ENCODE measurements at places on chromosomes 7 and 10.

- no peak for DNase-seq
Measured at GRCh38 chr7:92260248-92260781, 14.5 kb downstream of the ANKIB1 start.

GRCh38 chr10:131573256-131573655 is 261.7 kb upstream of the TCERG1L start:
- no peak for DNase-seq

DNA sequence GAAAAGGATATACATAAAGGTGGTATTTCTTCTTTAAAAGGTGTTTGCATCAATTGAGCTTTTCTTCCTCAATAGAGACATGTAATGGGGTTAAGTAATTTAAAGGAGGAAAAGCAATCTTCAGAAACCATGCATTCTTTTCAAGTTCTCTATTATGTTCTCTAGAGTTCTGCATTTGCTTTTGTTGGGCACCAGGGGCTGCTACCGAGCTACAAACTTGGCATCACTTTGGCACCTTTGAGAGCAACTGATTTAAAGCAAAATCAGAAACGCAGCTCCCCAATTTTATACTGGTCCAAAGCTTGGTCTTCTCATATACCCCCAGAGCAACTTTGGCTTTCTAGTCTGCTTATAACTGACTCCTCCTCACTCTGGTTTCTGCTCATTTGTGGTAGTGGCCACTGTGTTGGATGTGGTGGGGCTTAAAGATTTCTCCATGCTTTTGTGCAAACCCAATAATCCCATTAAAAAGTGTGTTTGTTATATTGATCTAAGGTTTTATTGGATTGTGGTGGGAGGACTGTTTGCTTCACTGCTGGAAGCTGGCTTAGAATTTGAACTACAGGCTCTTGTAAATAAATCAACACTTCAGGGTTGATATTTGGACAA is 712.1 kb downstream of the PHTF2 start:
- no peak for DNase-seq

- DNase-seq: no peak
Measured at GRCh38 chr7:6478186-6478585, 30.4 kb upstream of the DAGLB start.

GRCh38 chr7:3495530-3495929 is 194.5 kb downstream of the SDK1 start:
- no peak for DNase-seq

- no peak for DNase-seq
Measured at GRCh38 chr10:114711176-114711868, 53.2 kb upstream of the ABLIM1 start.

GRCh38 chr10:32148864-32149251 is 92.6 kb upstream of the KIF5B start:
- DNase-seq: no peak

GRCh38 chr10:51100221-51100620 is 25.9 kb downstream of the PRKG1 start:
- DNase-seq: no peak

DNA sequence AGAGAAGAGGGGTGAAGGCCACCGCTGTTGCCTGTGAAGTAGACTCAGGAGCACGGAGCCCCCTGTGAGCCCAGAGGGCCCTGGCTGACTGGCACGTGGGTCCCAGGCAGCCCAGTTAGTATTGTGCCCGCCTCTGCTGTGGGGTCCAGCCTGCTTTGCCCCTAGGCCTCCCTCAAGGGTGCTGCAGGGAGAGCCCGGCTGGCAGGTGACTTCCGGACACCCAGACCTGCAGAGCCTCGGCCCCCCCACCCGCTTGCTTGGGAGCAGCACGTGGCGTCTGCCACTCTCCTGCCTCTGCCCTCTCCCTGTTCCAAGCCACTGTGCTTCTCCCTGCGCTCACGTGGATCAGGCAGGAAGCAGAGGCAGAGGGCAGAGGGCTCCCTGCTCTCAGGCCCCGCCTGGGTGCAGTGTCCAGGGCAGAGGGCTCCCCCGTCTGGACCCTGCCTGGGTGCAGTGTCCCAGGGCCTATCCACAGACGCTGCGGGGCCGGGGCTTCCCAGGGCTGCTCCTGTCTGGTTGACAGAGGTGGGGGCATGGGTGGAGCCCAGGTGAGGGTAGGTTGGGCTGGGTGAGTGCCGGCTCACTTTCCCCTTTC is 88.4 kb downstream of the DNAJB6 start:
- DNase-seq: no peak

DNA sequence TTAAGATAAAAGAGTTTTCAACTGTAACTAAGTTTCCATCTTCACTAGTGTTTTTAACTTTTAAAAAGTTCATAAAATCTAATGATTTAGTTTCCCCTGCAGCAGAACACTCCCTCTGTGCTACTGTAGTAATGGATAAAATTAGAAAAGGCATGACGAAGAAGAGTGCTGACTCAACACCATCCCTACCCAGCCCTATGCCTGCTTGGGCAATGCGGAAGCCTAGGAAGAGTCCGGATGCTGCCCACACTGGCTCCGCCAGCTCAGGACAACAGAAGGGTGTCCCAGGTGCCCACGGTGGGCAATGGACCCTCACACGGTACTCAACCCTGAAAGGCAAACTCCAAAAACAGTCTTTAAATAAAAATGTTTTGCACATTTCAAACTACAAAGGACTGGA is 118.2 kb downstream of the LARP4B start:
- no peak for DNase-seq

DNA sequence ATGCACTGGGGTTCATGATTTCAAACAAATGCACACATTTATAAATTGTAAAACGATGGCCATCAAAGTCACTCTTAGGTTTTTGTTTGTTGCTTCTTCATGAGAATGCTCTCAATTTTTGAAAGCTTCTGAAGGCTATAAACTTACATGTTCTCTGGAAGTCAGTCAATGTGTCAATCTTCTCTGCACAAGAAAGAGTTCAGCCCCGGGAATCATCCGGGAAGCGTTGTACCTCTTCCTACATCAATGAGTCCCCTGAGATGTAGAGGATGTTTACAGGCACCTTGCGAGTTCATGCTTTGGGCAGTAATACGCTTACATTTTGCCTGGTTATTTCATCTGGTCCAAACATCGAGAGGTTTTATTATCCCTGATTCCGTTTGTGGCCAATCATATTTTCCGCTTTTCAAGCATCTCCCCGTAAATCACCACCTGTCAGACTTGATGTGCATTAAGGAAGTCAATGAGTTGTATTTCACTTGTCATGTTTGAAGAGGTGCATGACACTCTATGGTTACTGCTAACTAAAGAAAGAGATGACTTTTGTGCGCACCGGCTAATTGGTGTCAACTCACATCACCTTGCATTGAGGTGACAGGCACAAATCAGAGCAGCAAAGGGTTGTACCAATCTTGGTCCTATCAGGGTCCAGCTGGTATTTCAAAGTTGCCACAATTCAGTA is 750.7 kb downstream of the SORCS3 start:
- no peak for DNase-seq

DNA sequence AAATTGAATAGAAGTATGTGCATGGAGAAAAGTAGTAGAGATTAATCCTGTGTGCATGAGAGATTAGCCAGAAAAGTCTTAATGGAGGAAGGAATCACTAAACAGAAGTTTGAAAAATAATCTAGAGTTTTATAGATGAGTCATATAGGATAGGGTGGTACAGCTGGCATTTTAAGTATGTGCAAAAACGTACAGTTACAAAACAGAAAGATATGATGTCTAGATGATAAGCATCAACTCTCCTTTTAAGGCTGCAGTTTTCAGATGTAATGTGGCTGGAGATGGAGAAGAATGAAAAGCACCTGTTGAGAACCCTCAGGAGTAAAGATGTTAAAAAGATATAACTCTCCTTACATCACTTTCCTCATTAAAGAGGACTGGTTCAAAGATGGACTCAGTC is 271.3 kb downstream of the STK31 start:
- DNase-seq: no peak

DNA sequence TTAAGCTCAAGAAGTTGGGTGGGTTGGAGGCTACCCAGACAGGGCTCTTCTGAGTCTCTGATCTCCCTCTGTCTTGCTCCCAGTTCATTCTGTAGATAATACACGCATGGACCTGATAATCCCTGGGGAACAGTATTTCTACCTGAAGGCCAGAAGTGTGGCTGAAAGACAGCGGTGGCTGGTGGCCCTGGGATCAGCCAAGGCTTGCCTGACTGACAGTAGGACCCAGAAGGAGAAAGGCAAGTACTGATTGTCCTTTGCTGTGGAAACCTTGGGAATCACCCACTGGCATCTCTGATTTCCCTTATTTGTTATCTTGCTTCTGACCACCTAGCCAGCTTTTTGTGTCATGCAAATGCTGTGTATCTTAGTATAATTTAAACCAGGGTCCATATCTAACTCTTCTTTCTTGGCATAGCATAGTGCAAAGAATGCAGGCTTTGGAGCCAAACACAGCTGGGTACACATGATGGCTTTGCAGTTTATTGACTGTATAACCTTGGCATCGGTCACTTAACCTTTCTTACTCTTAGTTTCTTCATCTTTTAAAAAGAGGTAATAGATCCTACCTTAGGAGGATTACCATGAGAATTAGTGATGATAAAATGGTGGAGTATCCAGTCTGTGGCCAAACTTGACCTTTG is 18.0 kb downstream of the PLEKHA8 start:
- no peak for DNase-seq

- DNase-seq: no peak
Measured at GRCh38 chr10:100662067-100662466, 83.3 kb upstream of the PAX2 start.

Measured in stimulated activated CD8-positive, alpha-beta memory T cell treated with anti-CD3 and anti-CD28 coated beads, Interleukin-4, amount 100 ng/mL, for 1 hour (primary cell).